ENCODE measurements at places on chromosomes 5 and 9. TPM values are rescaled to one million over a fixed set of nuclear protein-coding genes. Genes with fewer than 3 reads are reported as not detected.
A peak's percentile ranks its signal among the peaks of the same experiment; 100 is the strongest.

- no peak for DNase-seq
These were observed 98.3 kb upstream of the FBN2 start for GRCh38 chr5:128636361-128636760.

DNA sequence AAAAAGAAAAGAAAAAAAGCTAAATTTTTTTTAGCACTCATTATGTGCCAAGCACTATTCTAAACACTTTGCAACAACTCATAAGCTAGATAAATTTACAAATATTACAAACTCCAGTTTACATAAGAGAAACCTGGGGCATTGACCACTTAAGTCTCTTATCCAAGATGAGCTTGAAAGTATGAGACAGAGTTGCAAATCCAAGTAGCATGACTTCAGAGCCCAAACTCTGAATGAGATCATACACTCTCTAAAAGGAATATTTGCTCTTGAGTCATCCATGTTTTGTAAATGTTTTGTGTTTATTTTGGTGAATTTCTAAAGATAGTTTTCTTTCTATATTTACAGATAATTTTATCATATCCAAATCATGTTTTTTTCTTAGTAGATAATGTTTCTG is 4.0 kb upstream of the SHOC1 start:
- peak; percentile 72 for DNase-seq

DNA sequence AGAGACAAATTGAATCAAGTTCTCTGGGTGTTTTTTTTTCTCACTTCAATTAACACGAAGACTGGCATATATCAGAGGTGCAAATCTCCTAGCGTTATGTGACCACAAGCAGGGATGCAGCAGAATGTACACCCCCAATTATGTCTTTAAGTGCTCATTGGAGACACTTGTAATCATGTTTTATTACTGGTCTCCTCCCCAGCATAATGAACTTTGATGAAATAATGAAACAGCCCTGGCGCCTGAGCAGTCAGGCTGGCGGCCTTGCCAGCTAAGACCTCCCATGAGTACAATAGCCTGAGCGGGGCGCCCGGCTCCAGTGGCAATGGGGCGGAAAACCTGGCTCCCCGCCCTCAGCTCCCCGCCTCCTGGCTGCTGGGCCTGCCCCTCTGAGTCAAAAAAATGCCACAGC is 209.4 kb upstream of the MSX2 start:
- no peak for DNase-seq

The MED7 gene
- total RNA-seq, result 9.0 TPM

The KIF12 gene
- not detected for total RNA-seq

The PNPLA7 gene
- total RNA-seq, result 0.64 TPM

The SHOC1 gene
- under 0.01 TPM for total RNA-seq
